Right renal cortex interstitium (tissue), 3 donors: ENCODE measurements at places on chromosomes 6 and 20. TPM values are rescaled to one million over a fixed set of nuclear protein-coding genes. Genes with fewer than 3 reads are reported as not detected.

The LY6G6C gene
- polyA plus RNA-seq, result 0.22 TPM

- no peak for DNase-seq
Measured at GRCh38 chr6:110214338-110214737, 34.1 kb downstream of the CDC40 start.

The RIPK1 gene
- polyA plus RNA-seq, result 27.9 TPM

The GJA10 gene
- polyA plus RNA-seq, result not detected

- peak; percentile 32 for DNase-seq
Measured at GRCh38 chr6:73452107-73452461, at the start of gene CGAS. TSS of gene CGAS (minus strand) at chr6:73452297. CDS start at chr6:73452181, 116 bp downstream.

The CALHM5 gene
- 3.3 TPM for polyA plus RNA-seq

DNA sequence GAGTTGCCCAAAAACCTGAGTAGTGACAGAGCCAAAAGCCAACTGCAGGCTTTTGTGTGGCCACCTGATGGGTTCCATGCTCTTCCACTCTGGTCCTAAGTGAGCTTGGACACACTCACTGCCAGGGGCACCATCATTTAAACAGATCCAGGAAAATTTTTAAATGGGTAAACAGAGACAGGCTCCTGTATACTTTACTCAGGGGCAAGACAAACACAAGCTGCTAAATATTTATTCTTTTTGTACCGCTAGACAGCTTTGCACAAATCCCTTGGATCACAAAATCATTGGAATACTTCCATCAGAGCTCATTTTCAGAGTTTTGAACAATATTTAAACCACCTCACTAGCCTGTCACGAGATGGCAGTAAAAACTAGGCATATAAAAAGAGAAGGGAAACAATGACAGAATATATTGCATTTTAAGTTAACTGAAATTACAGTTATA, 31.4 kb downstream of the GCLC start:
- no peak for DNase-seq

DNA sequence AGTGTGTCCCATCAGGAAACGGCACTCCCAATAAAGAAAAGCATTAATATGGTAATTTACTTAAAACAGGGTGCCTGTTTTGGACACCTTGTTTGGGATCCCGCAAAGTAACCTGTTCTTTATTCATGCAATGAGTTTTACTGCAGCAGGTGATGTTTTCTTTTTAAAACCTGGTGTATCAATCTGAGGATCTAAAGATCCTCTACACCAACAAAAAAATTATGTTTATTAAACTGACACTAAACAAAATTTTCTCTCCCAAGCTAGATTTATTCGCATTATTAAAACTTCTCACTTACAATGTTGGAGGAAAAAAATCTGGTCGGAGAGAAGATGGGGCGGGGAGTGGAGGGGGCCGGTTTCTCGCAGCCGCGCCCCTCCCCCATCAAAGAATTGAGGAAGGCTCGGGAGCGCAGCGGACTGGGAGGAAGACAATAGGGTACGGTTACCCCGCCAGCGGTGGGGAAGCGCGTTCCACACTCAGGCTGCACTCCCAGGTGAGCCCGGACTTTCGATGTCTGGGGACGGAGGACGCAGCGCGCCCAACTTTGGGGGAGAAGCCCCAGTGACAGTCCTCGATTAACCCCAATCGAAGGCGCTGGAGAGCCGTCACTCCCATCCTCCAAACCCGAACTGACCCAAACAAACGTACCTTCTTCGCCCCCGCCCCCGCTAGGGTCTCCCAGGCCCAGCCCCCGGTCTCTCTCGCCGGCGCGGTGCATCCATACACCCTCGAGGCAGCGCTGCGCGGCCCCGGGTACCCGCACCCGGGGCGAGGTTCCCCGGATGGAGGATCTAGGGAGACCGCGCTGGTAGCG, 1.3 kb downstream of the CD24 start:
- DNase-seq, result no peak

The BPIFB3 gene
- polyA plus RNA-seq, result not detected

DNA sequence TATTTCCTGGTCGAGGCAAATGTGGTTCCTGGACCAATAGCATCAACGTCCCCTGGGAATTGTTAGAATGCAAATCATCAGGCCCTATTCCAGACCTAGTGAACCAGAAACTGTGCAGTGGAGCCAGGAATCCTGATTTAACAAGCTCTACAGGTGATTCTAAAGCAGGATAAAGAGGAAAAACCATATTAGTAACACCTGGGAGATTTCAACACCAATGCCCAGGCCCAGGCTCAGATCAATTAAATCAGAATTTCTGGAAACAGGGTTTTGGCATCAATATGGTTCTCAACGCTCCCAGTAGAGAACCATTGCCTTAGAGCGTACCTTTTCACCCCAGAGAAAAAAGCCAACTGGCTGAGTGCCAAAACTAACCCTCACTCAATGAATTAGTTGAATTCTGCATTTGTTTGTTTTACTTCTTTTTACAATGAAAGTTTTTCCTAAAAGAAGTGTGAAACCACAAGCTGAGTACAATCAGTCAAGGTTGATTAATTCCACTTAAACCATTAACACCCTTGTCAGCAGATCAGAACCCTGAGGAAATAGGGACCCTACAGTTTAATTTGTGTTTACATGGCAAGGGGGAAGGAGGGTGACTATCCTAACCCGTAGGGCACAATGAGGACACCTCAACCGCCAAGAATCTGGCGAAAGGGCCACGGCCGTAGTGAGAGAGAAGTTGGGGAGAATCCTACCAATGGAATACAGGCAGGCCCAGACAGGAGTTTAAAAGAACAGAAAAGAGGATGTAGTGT, 34.9 kb upstream of the LOC128125822 start:
- DNase-seq, result no peak

The PRR18 gene
- 0.25 TPM for polyA plus RNA-seq

DNA sequence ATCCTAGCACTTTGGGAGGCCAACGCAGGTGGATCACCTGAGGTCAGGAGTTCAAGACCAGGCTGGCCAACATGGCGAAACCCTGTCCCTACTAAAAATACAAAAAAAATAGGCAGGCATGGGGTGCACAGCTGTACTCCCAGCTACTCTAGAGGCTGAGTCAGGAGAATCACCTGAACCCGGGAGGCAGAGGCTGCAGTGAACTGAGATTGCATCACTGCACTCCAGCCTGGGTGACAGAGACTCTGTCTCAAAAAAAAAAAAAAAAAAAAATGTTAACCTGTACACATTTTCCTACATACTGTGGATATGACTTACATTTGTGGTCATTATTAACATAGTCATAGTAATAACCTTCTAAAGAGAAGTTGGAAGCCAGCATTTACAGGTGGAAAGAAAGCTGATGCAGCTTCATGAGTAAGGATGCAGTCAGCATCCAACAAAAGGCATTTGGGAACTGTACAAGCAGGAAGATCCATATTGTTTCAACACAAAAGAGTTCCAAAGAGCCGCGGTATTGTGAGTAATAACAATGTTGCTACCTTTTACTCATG, 186.2 kb downstream of the GPX5 start:
- DNase-seq, result no peak

GRCh38 chr6:7546020-7546369, 4.5 kb downstream of the DSP start:
- no peak for DNase-seq

DNA sequence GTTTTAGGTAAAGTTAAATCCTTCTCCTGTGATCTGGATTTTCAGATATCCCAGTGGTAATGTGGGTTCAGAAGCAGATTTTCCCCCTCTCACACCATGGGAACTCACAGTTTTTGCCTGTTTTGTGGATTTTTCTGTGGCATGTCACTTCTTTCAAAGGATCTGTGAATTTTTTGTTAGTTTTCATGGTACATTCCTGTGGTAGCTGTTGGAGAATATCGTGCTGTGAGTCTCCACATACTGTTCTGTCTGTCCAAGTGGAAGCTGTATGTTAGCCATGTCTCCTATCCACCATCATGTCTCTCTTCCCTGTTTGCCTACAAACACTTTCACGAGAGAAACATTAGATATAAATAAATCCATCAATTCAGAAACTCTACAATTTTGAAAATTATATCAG, 378.7 kb upstream of the ADGRB3 start:
- no peak for DNase-seq

DNA sequence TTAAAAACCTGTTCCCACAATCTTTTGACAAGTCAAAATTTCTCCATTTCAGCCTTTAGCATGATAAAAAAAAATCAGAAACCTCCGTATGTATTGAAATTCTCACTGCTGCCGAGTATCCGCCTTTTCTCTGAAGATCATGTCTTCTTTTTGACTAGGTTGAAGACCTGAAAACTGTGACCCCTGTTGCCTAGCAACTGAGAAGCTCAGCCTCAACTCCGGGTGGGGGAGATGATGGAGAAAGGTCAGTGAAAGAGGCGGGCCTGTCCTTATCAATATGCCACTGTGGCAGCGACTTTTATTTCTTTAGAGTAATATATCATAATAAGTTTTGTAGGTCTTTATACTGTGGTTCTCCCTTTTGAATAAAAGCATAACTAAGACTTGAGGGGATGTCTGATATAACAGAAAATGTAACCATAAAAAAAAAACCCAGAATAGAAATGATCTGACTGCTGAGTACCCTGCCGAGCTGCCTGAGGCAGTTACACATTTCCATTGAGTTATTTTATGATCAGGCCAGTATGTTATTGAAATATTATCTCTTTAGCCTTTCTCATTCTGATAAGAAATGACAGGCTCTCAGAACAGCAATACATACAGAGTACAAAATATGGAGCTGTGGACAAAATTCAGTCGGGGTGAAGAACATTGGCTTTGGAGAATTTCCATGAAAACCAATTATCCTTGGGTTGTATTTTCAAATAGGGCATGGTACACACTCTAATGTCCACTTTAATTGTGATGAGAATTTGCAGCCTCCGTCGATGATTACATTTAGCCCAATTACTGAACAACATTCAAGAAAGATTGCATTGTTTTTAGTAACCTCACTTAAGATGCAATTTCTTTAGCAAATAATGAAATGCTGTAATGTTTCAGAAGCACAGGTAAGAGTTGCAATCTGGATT, 136.7 kb upstream of the EEF1E1 start:
- no peak for DNase-seq

DNA sequence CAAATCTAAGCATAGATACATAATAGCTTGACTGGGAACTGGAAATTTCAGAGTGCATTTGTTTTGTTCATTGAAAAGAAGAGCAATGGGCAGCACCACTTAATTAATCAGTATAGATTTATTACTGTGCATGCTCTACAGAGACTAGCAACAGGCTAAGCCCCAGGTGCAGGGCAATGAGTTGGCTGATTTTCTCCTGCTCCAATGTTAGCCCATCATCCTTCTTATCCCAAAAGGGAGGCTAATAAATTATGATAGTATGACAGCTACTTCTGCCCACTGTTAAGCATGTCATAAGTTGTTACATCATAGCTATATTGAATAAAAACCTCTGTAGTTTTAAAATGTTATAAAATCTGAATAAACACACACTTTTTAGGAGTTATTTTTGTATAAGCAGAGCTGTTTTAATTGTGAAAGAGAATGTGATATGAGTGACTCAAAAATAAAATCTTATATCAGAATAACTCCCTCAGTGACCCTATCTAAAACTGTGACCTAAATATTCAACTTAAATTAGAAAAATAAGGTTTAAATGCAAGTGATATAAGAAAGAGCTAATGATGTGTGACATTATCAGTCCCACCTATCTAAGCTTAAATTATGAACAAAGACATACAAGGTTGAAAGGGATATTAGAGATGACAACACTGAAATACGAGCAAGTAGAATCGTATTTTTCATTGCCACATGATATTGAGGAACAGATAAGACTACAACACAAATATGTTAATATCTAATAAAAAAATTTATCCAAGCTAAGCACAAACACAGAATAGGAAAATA, 967.3 kb upstream of the ADGRB3 start:
- DNase-seq, result no peak

- DNase-seq, result no peak
Measured at GRCh38 chr20:38804682-38805501, 605 bp upstream of the PPP1R16B start.

DNA sequence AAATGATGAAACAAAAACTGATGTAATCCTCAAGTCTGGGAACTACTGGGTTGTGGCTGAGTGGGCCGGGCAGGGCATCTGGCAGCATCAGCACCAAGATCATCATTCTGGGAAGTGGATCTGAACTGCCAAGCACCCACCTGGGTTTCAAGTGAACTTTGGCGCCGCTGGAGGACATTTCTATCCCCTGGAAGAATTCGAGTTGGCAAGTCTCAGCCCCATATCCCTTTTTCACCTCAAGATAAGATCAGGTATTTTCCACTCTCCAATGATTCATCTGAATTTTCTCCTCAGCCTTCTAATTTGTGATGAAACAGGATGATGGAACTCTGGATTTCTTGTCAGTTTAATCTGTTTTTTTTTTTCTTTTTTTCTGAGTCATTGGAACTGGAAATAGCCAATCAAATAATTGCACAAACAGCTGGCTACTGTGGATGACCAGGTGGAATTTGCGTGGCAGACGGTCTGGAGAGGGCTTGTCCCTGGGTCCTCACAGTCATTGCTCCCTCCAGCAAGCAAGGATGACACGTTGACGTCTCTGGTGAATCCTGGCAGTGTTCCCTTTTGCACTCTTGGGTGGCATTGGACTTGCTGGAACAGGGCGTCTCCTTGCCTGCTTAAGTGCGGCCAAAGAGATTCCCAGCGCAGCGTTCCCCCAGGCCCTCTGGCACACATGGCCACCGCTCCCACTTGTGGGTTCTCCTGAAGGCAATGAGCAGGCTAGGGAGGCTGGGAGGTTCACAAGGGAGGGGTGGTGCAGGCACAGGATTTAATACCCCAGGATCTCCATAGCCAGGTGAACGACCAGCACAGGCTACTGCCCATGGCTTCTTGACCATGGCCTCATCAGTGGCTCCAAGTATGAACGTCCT, 80.4 kb downstream of the DHX35 start:
- no peak for DNase-seq

The MAP7 gene
- 33.7 TPM for polyA plus RNA-seq

The GNAS-AS1 gene
- 0.75 TPM for polyA plus RNA-seq

The BACH2 gene
- 9.1 TPM for polyA plus RNA-seq

- DNase-seq, result no peak
Measured at GRCh38 chr20:61924858-61925554, 140.7 kb downstream of the TAF4 start.

DNA sequence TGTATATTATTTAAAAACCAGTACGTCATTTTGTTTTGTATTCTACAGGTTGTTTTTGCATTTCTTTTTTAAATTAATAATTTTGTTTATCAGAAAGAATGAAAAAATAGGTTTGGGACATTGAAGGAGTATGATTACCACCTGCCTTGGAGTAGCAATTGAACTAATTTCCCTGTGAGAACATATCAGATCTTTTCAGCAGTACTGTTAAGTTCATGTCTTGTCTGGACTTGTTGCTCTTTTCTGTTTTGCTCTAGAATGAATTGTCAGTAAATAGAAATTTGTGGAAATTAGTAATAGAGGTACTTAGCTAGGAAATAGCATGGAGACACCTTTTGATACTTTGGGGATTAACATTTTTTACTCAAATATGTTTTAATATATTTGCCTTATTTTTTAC, 24.3 kb downstream of the HSF2 start:
- DNase-seq, result no peak

DNA sequence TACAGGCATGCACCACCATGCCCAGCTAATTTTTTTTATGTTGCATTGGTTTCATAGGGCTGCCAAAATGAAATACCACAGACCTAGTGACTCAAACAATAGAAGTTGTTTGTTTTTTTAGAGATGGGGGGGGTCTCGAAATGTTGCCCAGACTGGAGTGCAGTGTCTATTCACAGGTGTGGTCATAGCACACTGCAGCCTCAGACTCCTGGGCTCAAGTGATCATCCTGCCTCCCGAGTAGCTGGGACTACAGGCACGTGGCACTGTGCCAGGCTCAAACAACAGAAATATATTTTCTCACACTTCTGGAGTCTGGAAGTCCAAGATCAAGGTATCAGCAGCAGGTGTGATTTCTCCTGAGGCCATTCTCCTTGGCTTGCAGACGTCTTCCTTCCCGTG, 6.6 kb upstream of the SLC16A10 start:
- DNase-seq, result no peak

GRCh38 chr6:10416863-10417641, 2.2 kb upstream of the TFAP2A start:
- no peak for DNase-seq
